ENCODE measurements at places on chromosomes 1 and 21.

GRCh38 chr1:86137436-86137835 lies 19.1 kb downstream of the COL24A1 start:
- peak; percentile 92 for DNase-seq

- DNase-seq = no peak
Observed at GRCh38 chr1:44999232-44999631, 11.9 kb downstream of the HECTD3 start.

DNA sequence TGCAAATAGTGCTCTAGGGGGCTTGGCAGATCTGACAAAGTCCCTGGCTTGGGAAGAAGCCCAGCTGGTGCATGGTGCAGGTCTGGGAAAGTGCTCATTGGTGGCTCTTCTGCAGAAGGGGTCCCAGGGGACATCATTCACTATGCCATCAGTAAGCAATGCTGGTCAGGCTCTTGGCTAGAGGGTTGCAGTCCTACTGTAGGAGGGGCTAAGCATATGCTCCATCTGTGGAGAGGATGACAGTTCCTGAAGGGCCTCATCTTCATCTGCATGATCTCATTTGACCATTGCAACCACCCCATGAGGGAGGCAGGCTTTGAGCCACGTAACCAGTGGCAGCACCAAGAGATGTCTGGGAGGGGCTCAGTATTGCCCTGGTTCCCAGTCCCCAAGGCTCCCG lies 31.5 kb upstream of the VASH2 start:
- no peak for DNase-seq

GRCh38 chr1:30706528-30706927 lies 16.9 kb downstream of the MATN1 start:
- peak; percentile 55 for DNase-seq

- peak; percentile 82 for DNase-seq
Observed at GRCh38 chr1:182616130-182617013, 12.2 kb upstream of the RGS16 start.

Data from fibroblast of skin of abdomen (primary cell).